ENCODE measurements at places on chromosomes 16 and 17. TPM values are rescaled to one million over a fixed set of nuclear protein-coding genes. Genes with fewer than 3 reads are reported as not detected.

The HP gene
- total RNA-seq: 0.23 TPM

The PRR11 gene
- 2.5 TPM for total RNA-seq

The KREMEN2 gene
- total RNA-seq: 0.46 TPM

The ZFP3 gene
- total RNA-seq: 15.7 TPM

The C17orf78 gene
- total RNA-seq: not detected

The CDH1 gene
- total RNA-seq: 4.2 TPM

The KIF19 gene
- total RNA-seq: 2.3 TPM

The MMP15 gene
- 19.4 TPM for total RNA-seq

The CTRB2 gene
- not detected for total RNA-seq

The CDR2L gene
- total RNA-seq: 7.2 TPM

The GJC1 gene
- total RNA-seq: 31.4 TPM

All from diencephalon (tissue), 1 donor.